ENCODE measurements at places on chromosomes 2 and 18.

DNA sequence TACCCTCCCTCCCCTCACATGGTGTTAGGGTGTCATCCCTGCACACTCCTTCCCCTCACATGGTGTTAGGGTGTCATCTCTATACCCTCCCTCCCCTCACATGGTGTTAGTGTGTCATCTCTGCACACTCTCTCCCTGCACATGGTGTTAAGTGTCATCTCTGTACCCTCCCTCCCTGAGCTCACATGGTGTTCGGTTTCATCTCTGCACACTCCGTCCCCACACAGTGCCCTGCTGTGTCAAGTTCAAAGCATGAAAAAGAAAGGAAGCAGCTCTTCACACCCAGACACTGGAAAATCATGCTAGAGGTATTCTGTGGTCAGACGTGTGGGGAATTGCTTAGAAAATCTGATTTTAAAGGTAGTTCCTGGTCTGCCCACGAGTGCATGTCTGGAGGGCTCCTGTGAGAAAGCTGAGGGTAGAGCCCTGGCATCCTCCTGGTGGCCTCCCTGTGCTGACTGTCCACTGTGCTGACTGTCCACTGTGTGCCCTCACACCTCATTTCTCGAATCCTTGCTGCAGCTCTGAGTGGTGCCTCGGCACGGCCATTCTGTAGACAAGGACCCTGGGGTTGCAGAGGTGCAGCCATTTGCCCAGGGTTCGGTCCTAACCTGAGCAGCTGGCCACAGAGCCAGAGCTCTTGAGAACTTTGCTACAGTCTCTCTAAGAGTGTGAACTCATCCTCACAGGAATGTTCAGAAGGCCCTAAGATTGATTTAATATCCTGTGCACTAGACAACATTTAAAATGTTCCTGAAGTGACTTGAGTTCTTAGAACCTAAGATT, 69.1 kb upstream of the NFATC1 start:
- DNase-seq, result no peak

GRCh38 chr2:152221839-152222238, 46.3 kb upstream of the STAM2 start:
- peak; percentile 37 for DNase-seq

DNA sequence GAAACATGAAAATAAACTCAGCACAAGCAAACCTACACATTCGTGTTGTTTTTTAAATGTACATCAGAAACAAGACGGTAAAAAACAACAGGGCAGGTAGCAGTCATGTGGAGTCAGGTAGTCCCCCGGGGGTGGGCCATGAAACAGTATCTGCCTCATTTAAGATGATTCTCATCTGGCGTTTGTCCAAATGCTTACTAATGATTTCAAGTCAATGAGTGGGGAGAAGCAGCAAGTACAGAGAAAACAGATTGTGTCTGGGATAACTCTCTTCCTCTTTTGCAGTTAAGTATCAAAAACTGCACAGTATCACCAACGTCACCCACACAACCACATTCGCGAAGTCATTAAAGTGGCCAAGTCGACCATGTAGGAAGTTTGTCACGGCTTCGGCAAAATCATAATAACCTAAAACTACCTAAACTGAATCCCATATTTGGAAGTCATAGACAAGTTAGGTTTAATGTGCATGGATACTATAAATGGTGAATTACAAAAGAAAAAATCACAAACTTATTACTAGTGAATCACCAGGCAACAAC, 1.3 kb downstream of the LAPTM4A start:
- DNase-seq, result peak; percentile 32

GRCh38 chr18:6666012-6666685, 63.4 kb upstream of the ARHGAP28 start:
- no peak for DNase-seq

- DNase-seq, result no peak
Measured at GRCh38 chr2:8654483-8654882, 27.4 kb upstream of the ID2 start.

GRCh38 chr2:119475225-119475856, 43.7 kb downstream of the TMEM37 start:
- DNase-seq, result no peak

DNA sequence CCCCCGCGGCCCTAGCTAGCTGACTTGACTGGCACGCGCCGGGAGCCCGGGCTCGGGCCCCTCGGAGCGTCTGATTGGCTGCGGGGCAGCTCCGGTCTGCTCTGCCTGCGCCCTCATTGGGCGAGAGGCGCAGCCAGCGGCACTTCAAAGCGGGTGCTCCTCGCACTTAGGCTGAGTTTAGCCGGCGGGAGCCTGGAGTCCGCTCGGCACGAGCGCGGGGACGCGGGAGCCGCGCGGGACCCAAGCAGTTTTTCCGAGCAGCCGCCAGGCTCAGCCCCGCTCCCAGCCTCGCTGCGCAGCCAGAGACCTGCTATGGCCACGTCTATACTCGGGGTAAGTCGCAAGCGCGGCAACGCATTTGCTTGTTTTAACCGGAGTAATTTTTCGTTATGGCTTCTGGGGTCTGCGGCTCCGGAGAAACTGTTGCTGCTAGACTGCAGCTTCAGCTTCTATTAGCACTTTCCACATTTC, at the start of gene SP9:
Gene SP9 (plus strand): TSS at position 174 of the 471 bp plus-strand sequence. CDS start 139 bp downstream, at position 313.
- DNase-seq, result no peak

GRCh38 chr18:13136904-13137669, 81.5 kb upstream of the LDLRAD4 start:
- peak; percentile 50 for DNase-seq

DNA sequence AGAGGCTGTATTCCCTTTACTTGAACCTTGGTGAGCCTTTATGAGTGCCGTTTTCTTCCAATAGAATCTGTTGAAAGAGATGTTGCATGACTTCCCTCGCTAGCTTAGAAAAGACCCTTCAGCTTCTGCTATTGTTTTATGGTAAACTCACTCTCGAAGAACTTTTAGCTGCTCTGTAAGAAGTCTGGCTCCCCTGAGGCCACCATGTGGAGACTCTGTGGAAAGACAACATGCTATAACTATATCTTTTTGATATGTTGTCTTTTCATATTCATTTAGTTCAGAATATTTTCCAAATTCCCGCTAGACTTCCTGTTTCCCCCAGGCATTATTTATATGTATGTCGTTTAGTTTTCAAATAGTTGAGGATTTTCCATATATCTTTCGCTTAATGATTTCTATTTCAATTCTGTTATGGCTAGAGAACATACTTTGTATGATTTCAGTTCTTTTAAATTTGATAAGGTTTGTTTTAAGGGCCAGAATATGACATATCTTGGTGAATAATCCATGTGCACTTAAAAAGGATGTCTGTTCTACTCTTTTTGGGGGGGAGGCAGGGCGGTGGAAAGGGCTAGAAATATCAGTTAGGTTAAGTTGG, 64.1 kb downstream of the PTPN4 start:
- DNase-seq, result peak; percentile 1

DNA sequence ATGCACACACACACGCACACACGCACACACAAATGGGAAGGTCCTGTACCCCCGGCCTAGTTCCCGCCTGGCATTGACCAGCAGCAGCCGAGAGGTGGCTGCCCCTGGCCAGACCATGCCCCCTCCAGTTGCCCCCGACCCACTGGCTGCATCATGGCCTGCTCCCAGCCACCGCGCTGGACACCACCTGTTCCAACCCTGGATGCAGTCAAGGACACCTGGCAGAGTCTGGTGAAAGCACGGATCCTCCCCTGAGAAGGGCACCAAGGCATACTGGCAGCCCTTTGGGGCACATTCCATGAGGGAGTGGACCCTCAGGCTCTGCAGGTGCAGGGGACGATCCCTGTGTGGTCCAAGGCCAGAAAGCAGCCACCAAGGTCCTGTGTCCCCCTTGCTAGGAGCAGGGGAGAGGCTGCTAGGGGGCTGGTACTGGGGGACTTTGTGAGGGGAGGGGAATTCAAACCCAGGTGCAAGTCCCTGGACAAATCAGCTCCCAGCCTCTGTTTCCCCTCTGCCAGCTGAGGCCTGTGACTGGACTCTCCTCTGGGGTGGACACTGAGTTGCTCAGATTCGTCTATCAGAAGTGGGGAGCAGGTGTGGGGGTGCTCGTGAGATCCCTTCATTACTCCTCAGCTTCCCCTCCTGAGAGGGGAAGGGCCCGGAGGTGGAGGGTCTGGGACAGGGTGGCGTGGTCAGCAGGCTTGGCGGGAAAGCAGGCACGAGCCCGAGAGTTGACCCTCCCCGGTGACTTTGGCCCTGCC, 3.5 kb downstream of the ESPNL start:
- no peak for DNase-seq

GRCh38 chr2:113895819-113896563, 6.1 kb downstream of the ACTR3 start:
- no peak for DNase-seq

GRCh38 chr2:119864318-119864717, 104.6 kb downstream of the PTPN4 start:
- DNase-seq, result no peak

GRCh38 chr2:5315512-5315911, 376.7 kb upstream of the SOX11 start:
- no peak for DNase-seq

DNA sequence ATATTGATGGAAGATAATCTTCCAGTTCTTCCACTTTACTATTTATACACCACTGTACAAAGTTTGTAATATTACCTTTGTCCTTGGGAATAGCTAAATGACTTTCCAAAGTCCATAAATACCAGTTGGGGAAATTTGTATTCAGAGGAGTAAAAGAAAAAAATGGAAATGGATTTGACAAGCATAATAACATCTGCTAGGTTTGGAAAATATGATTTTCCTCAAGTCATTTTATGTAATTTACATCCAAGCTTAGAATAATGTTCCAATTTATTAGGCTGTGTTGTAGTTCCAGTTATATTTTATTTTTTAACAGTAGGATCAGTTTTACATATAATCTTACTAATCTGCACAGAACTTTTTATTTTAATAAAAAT, 563.0 kb upstream of the PKDCC start:
- DNase-seq, result no peak

Measured in midbrain (tissue), 1 donor.